ENCODE measurements at places on chromosomes 3 and 15. TPM values are rescaled to one million over a fixed set of nuclear protein-coding genes. Genes with fewer than 3 reads are reported as not detected.

GAP43 gene
- total RNA-seq, result 12.8 TPM

C3orf85 gene
- not detected for total RNA-seq

ZNF620 gene
- total RNA-seq, result 27.1 TPM

DUOX1 gene
- total RNA-seq, result 2.3 TPM

IREB2 gene
- total RNA-seq, result 93.3 TPM

CTDSPL gene
- total RNA-seq, result 21.3 TPM

RASL12 gene
- total RNA-seq, result 7.7 TPM

USF3 gene
- 12.0 TPM for total RNA-seq

AADACL2 gene
- not detected for total RNA-seq

DNA sequence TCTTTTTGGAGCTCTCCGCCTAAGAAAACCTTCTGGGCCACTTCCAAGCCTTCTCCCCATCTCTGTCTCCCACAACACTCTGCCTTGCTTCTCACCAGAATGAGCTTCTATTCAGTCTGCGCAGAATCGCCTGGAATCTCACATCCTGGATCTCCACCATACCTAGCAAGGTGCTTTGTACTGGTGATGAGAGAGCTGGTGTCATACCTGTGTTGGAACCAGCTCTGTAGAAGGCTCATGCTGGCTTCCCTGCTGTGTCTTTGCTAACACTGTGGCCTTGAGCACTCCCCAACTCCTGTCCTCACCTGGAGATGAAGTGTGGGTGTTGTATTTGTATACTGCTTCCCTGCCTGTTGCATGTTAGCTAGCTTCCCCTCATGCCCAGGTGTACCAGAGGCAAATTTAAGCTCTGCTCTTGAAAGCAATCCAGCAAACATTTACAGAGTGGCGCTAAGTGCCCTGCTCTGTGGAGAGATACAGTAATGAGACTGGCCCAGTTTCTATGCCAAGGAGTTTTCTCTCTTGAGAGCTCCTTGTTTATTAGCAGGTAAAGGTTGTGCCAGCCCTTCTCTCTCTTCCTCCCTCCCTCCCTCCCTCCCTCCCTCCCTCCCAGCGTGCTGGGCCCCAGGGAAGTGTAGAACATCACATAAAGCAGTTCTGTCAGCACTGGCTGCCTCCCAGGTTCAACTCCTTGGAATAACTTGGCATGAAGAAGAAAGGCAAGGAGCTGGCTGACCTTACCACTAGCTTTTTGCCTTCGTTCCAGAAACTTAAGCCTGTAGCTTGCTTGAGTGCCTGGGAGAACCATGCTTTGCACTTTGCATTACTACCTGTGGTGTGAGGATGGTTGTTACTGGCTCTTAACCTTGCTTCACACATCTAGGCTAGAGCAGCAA lies 54.9 kb downstream of the TRIM71 start:
- DNase-seq, result no peak

DNA sequence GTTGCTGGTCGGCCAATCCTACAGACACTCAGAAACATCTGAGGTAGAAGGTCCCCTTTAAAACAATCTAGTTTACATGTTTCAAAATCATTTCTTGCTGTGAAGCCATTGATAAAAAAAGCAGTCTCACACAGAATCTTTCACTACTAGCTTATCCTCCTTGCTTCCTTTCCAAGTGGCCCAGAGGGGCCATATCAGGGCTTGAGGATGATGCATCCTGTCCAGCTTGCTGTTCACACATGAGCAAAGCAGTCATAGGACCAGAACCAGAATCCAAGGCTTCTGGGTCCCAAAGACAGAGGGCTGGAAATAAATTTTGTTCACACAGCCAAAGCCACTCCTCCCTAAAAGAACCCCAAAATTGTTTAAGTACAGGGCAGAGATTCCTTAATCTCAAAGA lies 9.2 kb upstream of the LYZL4 start:
- no peak for DNase-seq

DNA sequence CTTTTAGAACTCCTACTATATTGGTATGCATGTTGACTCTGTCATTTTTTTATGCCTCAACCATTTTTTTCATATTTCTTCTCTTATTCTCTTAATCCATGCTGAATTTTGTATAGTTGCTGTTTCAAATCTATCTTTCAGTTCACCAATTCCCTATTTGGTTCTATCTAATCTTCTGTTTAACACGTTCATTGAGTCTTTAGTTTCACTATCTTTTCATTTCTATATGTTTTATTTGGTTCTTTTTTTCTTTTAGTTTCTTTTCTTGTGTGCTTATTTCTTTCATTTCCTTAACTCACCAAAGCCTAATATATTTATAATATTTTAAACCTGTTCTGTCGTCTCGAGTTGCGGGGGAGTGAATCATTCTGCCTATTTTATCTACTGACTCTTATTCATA lies 8.0 kb downstream of the AQP9 start:
- no peak for DNase-seq

DNA sequence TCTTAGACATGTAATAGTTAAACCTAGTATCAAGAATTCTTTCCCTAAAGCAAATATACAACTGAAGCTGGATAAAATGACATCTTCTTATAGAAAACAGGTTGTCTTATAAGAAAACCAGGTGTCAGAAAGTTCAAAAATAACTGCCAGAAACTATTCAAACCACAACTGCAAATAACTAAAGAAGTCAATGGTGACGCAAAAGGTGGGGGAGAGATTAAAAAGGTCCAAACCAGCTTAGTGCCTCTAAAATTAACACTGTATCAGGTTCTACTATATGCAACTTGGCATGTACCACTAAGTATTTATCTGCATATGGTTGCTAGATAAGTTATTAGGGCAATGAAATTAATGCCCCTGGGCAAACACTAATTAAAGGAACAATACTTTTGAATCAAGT lies 136.8 kb downstream of the TBL1XR1 start:
- no peak for DNase-seq

DNA sequence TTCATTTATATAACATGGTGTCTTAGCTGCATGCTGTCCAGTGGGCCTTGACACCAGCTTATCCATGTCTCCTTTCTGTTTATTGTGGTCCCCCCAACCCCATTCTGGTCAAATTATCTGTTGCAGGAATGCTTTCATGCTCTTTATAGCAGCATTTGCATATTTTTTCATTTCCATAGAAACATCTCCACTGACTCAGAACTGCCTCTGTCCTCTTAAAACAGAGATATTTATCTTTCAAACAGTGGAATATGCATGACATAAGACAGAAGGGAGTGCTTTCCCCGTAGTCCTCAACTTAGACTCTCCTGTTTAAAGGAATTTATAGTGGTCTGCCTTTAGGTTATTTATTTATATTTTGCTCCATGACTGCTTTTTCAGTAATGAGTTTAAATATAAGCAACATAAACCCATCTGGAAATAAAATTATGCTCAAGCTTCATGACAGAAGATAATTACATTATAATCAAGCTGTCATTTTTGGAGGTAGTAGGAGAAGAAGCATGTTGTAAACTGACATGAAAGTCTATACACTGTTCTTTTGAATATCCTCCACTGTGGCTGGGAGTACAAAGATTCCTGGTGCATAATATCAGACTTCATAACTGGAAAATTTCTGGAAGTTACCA lies 179.5 kb upstream of the CD96 start:
- no peak for DNase-seq

DNA sequence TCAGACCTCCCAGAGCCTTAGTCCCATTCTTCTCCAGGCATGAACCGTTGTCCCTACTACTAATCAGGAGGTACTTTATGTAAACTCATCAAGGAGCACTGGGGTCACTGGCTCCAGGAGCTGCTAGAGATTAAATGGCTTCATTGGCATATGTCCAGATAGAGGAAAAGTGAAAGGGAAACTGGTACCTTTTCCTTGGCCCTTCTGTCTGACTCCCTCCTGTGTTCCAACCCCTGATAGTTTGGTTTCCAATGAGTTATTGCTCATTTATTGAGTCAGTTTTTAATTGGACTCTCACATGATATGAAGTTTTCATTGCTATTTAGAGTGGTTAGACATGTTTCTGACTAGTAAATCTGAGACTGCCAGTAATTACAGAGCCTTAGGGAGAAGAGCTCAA lies 130.5 kb upstream of the BFSP2 start:
- DNase-seq, result no peak

DNA sequence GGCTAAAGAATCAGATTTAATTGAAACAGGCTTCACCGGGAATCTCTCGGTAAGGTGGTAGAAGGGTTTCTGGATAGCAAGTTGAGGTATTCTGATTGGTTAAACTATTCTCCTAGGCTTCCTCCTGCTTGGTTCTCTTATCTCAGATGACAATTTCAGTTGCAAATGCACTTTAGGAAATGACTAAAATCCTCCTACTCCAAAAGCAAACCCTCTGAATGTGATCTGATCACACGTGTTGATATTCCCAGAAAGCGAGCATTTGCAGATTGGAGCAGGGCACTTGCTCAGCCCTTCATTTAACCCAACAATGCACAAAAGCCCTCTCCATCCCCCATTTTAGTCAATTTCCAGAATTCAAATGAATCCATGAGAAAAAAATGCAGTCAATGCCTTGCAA lies 55.6 kb upstream of the ICE2 start:
- no peak for DNase-seq

GRCh38 chr3:32194653-32195052 lies 43.8 kb upstream of the CMTM8 start:
- DNase-seq, result no peak

GRCh38 chr3:194086388-194087075 lies 49.4 kb upstream of the HES1 start:
- DNase-seq, result no peak

GRCh38 chr15:40258544-40258943 lies 19.7 kb downstream of the PAK6 start:
- peak; percentile 66 for DNase-seq

DNA sequence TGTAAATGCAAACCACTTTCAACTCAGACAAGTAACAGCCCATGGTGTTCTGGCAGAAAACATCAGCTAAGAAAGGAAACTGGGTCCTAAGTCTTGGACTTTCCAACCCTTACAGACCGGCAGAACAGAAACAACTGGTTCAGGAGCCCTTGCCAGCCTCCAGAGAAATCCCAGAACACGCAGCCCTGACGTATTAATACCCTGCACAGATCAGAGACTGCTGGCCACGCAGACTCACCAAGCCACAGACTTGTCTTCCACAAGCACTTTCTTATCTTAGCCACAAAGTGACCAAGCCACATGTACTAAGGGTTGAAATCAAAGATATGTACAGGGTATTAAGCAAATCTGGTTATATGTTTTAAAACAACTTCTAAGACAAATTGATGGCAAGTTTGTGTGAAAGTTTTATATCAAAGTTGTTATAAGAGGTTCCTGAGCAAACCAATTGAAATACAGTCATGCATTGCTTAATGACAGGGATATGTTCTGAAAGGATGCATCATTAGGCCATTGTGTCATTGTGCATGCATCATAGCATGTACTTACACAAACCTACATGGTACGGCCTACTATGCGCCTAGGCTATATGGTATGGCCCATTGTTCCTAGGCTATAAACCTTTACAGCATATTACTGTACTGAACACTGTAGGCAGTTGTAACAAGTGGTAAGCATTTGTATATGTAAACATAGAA lies 36.8 kb downstream of the BTD start:
- DNase-seq, result no peak

GRCh38 chr3:101638261-101638745 lies 38.6 kb downstream of the ZBTB11 start:
- peak; percentile 53 for DNase-seq

GRCh38 chr3:3801494-3801841 lies 2.2 kb downstream of the LRRN1 start:
- DNase-seq, result peak; percentile 67

DNA sequence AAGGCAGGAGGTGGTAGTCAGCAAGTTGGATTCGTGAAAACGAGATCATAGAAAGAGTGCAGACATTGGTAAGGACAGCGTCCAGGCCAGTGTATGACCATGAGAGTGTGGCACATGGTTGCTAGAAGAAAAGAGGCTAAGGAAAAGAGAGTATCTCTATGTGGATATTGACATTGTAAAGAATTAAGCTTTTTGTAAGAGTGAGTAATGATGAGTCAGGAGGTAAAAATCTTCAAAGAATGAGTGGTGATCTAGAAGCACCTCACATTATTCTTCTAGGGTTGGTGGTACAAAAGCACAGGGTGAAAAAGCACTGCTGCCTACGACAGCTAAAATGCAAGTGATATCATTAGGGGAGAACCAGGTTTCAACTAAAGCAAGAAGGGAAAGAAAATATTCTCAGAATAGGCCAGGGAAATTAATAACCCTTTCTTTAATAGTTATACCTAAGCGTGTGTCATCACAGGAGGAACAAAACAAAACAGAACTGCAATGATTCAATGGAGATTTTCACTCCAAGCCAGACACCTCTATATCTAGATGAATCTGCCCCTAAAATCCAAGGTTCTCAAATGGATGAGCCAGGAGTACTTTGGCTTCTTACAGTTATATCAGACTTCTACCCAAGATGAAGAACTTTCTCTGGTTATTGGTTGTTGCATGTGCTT lies 884.7 kb downstream of the NAALADL2 start:
- DNase-seq, result no peak

GRCh38 chr3:18035641-18036449 lies 293.4 kb upstream of the TBC1D5 start:
- no peak for DNase-seq

GRCh38 chr3:106533093-106533787 lies 664.4 kb upstream of the CBLB start:
- DNase-seq, result no peak

DNA sequence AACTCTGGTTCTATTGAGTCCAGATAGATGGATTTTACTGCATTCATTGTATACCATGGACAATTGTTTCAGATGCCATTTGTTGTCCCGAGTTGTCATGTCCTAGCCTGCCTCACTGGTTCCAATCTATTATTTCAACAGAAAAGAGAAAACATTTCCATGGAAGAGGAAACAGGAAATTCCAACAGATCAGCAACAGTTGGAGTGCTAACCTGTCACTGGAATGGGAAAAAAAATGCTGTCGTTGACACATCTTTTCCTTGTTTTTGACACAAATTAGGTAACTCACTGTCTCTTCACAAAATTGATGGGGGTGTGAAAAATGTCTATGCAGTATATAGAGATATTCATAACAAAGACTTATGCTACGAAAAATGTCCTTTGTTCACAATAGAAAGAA lies 432.0 kb upstream of the TBL1XR1 start:
- no peak for DNase-seq

DNA sequence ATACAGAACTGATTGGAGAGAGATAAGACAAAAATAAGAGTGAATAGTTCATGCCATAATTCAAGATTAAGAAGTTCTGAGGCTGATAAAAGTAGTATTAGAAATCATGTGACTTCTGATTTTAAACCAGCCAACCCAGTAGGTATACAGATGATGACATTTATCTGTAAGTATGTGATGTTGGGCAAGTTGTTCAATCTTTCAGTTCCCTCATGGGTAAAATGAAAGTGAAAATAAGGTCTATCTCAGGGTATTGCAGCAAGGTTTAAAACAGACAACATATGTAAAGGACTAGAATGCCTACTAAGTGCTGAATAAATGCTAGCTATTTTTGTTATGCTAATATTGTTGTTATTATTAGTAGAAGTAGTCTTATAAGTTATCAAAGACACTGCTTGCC lies 1055.7 kb downstream of the NAALADL2 start:
- no peak for DNase-seq

DNA sequence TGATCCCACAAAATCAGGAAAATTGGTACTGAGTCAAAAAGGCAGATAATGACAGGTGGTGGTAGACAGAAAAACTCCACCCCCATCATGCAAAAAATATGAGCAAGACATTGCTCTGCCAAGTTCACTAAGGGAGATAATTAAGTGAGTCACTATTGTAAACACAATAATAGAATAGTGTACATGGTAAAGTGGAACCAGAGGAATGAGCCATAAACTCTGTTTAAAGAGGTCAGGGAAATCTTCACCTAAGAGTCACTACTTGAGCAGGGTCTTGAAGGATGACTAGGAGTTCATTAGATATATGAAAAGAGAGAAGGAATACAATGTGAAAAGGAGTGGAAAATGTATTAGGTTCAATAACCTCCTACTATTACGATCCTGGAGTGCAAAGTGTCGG lies 213.4 kb upstream of the PEX5L start:
- no peak for DNase-seq

- DNase-seq, result no peak
Measured at GRCh38 chr3:184601576-184602371, 40.2 kb downstream of the EPHB3 start.

Data from H9 (cell line).